H1 (cell line): ENCODE measurements at places on chromosomes 6 and 20.

DNA sequence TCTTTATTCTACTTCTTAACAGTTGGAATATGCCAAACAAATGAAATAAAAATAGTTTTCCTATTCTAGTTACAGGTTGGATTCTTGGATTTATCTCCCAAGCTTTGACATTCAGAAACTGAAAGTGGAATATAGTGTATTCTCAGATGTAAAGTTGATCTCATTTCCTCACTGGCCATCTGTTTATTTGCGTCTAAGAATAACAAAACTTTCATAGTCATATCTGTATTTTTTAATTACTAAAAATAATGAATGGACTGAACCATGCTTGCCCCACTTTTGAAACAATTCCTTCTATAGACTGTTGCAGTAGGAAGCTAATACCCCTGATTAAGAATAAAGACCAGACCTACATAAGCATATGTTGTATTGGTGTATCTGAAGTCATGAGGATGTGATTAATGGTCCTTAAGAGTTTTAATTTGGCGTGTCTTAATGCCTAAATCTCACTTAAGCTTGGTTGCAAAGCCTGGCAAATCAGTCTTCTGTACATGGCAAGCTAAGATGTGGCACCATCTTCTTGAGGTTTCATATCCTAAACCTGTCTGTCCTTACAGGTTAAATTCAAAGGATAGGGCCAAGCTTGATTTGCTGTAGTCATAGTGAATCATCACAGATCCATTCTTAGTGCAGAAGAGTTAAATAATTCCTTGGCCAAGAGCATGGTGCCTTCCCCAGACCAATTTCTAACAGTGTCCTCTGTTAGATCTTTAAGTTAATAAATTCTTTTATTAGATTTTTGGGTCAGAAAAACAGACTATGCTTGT is 58.9 kb downstream of the FOXO3 start:
- H3K27me3 ChIP-seq, result no peaks in the 10 kb centered on the region
- H3K4me1 ChIP-seq, result no peaks in the 10 kb centered on the region
- no peak for DNase-seq
- no peaks in the 10 kb centered on the region for H3K36me3 ChIP-seq
- H3K4me3 ChIP-seq, result no peak overlapping the region

DNA sequence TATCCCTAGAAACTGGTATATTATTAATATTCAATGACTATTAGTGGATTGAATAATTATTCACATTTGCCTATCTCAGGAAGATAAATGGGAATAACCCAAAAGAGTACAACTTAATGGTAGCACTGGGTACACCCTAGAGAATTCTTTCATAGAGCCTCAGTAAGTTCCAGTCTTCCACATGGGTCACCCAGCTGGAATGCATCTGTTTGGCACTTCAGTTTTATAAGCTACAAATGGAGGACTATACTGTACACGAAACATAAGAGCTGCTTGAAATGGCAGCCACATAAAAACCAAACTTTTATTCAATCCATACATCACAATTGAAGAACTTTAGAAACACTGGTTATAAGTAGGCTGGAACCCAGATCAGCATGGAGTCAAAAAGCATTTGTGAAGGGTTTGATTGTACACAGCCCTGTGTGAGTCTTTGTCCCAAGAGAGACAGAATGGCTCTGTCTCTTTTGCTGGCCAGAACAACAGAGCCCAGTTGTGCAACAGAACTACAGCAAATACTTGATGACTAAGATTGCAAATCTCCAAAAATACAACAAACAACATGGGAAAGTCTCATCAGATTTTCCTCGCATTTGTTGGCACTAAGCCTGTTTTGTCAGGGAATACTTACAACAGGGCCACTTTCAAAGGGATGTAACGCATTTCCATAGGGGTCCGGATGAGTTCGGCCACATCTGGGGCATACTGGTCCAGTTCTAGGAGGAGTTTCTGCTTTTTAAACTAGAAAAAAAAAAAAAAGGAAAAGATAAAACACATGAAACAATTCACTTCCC is 39.5 kb downstream of the PIGU start:
- DNase-seq, result no peak
- no peaks in the 10 kb centered on the region for H3K4me1 ChIP-seq
- no peaks in the 10 kb centered on the region for H3K27me3 ChIP-seq
- no peak overlapping the region for H3K27ac ChIP-seq
- no peak overlapping the region for H3K4me3 ChIP-seq

GRCh38 chr6:86273936-86274335 is 631.2 kb upstream of the SYNCRIP start:
- no peak for DNase-seq
- no peak overlapping the region for H3K4me3 ChIP-seq
- H3K27me3 ChIP-seq, result no peaks in the 10 kb centered on the region
- H3K36me3 ChIP-seq, result no peaks in the 10 kb centered on the region

DNA sequence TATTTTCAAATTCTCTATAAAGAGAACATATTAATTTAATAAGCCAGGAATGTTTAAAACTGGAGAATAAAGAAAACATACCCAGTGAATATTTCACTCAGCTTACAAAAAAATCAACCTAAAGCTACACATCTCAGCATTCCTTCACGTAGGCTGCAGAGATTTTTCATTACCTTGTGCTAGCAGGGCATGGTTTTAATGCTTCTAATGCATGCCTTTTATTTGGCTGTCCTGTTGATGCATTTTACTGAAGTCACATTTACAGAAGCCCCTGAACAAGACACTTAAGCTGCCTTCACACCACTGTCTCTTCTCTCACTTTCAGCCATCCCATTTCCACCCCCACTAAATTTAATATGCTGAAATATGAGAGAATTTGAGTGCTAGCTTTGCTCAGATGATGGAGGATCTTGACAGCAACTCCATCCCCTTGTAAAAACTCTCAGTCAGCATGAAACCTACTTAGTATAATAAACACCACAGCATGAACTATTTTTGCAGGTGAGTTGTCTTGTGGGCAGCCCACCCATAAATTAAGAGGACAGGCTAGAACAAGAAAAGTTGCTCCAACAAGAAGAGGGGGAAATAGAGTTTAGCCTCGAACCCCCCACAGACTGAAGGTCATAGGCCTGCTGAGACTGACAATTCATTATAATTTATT is 159.4 kb downstream of the SIM1 start:
- no peaks in the 10 kb centered on the region for H3K36me3 ChIP-seq
- H3K27ac ChIP-seq, result no peak overlapping the region
- H3K4me3 ChIP-seq, result no peak overlapping the region

DNA sequence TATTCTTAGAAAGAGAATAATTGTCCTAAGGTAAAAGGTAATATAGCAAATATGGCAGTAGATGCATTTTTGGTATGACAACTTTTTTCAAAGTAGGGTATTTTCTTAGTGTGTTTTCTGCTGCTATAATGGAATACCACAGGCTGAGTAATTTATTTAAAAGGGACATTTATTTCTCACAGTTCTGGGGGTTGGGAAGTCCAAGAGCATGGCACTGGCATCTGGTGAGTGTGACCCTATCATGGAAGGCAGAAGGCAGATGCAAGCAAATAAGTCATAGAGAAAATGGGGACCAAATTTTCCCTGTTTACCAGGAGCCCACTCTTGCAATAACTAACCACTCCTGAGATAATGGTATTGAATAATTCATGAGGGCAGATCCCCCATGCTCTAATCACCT is 922.5 kb upstream of the MAN1A1 start:
- no peak overlapping the region for H3K4me3 ChIP-seq
- H3K27ac ChIP-seq, result no peak overlapping the region
- H3K4me1 ChIP-seq, result no peaks in the 10 kb centered on the region
- H3K36me3 ChIP-seq, result no peaks in the 10 kb centered on the region
- DNase-seq, result no peak

GRCh38 chr6:149483849-149484655 is 762 bp downstream of the ZC3H12D start:
- H3K4me1 ChIP-seq, result no peaks in the 10 kb centered on the region
- no peaks in the 10 kb centered on the region for H3K27me3 ChIP-seq
- no peak for DNase-seq
- H3K4me3 ChIP-seq, result no peak overlapping the region
- H3K27ac ChIP-seq, result no peak overlapping the region
- no peaks in the 10 kb centered on the region for H3K36me3 ChIP-seq

GRCh38 chr6:81734081-81734480 is 18.4 kb downstream of the TENT5A start:
- no peaks in the 10 kb centered on the region for H3K36me3 ChIP-seq
- H3K4me3 ChIP-seq, result no peak overlapping the region
- DNase-seq, result no peak

- no peaks in the 10 kb centered on the region for H3K36me3 ChIP-seq
- DNase-seq, result no peak
- no peaks in the 10 kb centered on the region for H3K27me3 ChIP-seq
- H3K4me3 ChIP-seq, result no peak overlapping the region
- no peaks in the 10 kb centered on the region; the same call in 1 of the 2 replicates for H3K4me1 ChIP-seq
Measured at GRCh38 chr6:36745283-36745682, 47.7 kb downstream of the RAB44 start.

- H3K27me3 ChIP-seq, result peaks cover 2% of the 10 kb centered on the region; the same call in 1 of the 2 replicates
- DNase-seq, result no peak
- H3K4me3 ChIP-seq, result no peak overlapping the region
- no peak overlapping the region for H3K27ac ChIP-seq
- no peaks in the 10 kb centered on the region for H3K36me3 ChIP-seq
Measured at GRCh38 chr20:45315672-45316071, 7.6 kb upstream of the MATN4 start.

- no peaks in the 10 kb centered on the region for H3K36me3 ChIP-seq
- no peak overlapping the region for H3K4me3 ChIP-seq
Measured at GRCh38 chr6:108286366-108286765, 8.5 kb upstream of the AFG1L start.

GRCh38 chr20:5481872-5482271 is 165.1 kb upstream of the PROKR2 start:
- H3K4me3 ChIP-seq, result no peak overlapping the region
- no peaks in the 10 kb centered on the region for H3K4me1 ChIP-seq
- no peak overlapping the region for H3K27ac ChIP-seq
- no peaks in the 10 kb centered on the region for H3K27me3 ChIP-seq

- DNase-seq, result no peak
- no peaks in the 10 kb centered on the region for H3K27me3 ChIP-seq
- no peaks in the 10 kb centered on the region for H3K36me3 ChIP-seq
- no peaks in the 10 kb centered on the region for H3K4me1 ChIP-seq
- no peak overlapping the region for H3K4me3 ChIP-seq
- no peak overlapping the region for H3K27ac ChIP-seq
Measured at GRCh38 chr6:34301408-34301807, 52.6 kb upstream of the SMIM29 start.

- H3K27ac ChIP-seq, result no peak overlapping the region
- no peak overlapping the region for H3K4me3 ChIP-seq
- no peak for DNase-seq
- no peaks in the 10 kb centered on the region for H3K4me1 ChIP-seq
Measured at GRCh38 chr20:34293589-34293988, 9.6 kb downstream of the AHCY start.

DNA sequence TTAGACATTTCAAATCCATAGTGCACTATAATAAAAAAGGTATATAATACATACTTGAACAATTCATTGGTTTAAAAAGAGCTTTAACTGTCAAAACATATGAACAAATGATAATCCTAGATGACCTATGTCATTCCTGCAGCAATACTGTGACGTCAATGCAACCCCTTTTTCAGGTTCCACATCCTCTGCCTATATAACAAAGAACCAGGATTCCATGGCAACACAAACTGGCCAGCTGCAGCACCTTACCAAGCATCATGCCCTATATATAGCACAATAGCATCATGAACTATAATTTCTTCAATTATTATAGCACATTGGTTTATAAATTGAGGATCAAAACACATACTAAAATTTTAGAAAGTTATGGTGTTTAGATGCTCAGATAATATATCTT is 578 bp upstream of the PTCHD4 start:
- H3K27me3 ChIP-seq, result no peaks in the 10 kb centered on the region
- no peak for DNase-seq
- no peak overlapping the region for H3K27ac ChIP-seq
- no peaks in the 10 kb centered on the region for H3K36me3 ChIP-seq
- no peak overlapping the region for H3K4me3 ChIP-seq

DNA sequence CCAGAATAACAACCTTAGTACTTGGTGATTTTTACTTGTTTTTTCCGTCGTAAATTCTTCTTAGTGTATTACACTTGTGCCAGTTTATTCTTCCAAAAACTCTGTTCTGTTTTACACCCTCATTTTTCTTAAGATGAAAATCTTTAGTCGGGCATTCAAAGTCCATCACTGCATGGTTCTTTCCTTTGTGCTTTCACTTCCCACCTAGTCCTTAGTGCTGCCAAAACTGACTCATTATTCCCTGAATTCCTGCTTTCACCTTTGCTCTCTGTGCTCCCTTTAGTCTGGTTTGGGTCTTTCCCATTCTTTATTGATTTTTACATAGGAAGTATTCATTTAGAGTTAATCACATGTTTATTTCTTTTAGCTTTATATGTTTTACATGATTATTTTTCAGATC is 3.3 kb downstream of the TRMT11 start:
- H3K27ac ChIP-seq, result 0 out of 2 replicates have a peak overlapping the region, but pooled peaks have one; percentile 34
- H3K4me1 ChIP-seq, result peaks cover 2% of the 10 kb centered on the region
- no peaks in the 10 kb centered on the region for H3K27me3 ChIP-seq
- DNase-seq, result no peak

DNA sequence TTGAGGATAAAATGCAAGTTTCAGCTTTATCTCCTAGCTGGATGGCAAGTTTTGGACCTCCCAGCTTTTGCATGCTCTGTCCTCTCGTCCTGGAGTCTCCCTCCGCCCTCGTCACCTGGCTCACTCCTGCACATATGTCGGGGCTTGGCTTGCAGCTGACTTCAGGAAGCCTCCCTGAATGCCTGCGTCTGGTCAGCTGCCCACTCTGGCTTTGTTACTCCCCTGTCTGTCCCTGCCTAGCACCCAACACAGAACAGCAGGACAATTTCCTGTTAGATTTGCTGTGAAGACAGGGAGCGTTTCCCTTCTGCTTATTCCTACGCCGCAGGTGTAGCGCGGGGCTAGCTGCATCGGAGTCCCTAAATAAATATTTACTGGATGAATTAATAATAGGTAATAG is 5.4 kb downstream of the JPH2 start:
- DNase-seq, result no peak
- no peak overlapping the region for H3K4me3 ChIP-seq
- no peaks in the 10 kb centered on the region for H3K36me3 ChIP-seq
- peaks cover 11% of the 10 kb centered on the region for H3K4me1 ChIP-seq
- no peaks in the 10 kb centered on the region for H3K27me3 ChIP-seq

DNA sequence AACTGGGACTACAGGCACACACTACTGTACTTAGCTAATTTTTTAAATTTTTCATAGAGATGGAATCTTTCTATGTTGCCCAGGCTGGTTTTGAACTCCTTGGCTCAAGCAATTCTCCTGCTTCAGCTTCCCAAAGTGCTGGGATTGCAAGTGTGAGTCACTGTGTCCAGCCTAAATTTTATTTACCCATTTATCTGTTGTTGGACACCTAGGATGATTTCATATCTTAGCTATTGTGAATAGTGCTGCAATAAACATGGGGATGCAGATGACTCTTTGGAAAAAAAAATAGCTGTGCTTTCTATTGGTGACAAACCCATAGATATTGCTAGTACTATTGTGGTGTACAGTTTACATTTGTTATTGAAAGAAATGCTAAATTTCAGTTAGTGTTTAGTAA is 19.6 kb upstream of the SYNCRIP start:
- no peaks in the 10 kb centered on the region for H3K27me3 ChIP-seq
- DNase-seq, result no peak
- H3K4me1 ChIP-seq, result no peaks in the 10 kb centered on the region
- no peak overlapping the region for H3K27ac ChIP-seq

- DNase-seq, result no peak
- H3K27me3 ChIP-seq, result no peaks in the 10 kb centered on the region
- no peak overlapping the region for H3K27ac ChIP-seq
- H3K4me3 ChIP-seq, result no peak overlapping the region
- H3K36me3 ChIP-seq, result no peaks in the 10 kb centered on the region
- H3K4me1 ChIP-seq, result no peaks in the 10 kb centered on the region
Measured at GRCh38 chr6:56040889-56041301, 165.5 kb upstream of the BMP5 start.
